ENCODE measurements at places on chromosomes 5 and 9.

- no peak for DNase-seq
Measured at GRCh38 chr5:14218480-14218879, 75.3 kb downstream of the TRIO start.

- no peak for DNase-seq
Measured at GRCh38 chr9:13352451-13352979, 73.0 kb upstream of the MPDZ start.

DNA sequence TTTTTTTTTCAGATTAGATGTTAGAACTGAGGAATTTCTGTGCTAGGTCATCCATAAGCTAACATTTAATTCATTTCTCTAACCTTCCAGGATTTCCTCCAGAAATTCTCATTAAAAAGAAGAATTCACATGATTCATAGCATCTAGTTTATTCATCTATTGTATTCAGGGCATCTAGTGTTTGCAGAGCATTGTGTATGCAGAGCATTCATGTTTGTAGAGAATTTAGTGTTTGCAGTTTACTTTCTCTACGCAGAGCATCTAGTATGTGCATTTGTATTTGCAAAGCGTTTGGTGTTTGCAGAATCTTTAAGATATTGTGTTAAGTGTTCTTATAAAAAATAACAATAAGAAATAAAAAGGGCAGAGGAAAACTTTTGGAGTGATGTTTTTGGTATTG lies 491.1 kb downstream of the MTRR start:
- DNase-seq: no peak

GRCh38 chr5:126445502-126446174 lies 22.4 kb downstream of the GRAMD2B start:
- no peak for DNase-seq

- DNase-seq: peak; percentile 7
Measured at GRCh38 chr5:181160152-181160754, 12.9 kb downstream of the OR2V2 start.
